ENCODE measurements at places on chromosomes 2 and 18.

DNA sequence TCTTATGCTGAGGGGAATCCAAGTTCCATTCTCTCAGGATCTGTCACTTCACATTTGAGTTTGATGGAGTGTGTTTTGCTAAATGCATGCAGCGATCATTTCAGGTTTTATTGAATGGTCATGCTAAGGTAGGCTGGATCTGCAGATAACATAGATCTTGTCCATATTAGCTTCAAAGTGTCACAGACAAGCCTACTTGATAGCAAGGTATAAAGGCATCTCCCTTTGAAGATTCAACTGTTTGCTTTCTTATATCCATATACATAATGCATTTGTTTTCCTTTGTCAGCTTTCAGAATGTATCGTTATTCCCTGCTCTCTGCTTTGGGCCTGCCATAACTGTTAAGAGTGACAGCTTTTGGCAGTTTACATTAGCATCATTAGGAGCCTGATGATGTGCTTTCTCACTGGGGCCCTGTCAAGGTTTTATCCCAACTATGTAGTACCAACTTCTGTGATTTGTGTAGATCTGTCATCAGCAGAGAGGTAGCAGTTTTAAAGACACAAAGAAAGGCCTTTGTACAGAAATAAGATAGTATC lies 604.3 kb upstream of the CDH7 start:
- DNase-seq = no peak

DNA sequence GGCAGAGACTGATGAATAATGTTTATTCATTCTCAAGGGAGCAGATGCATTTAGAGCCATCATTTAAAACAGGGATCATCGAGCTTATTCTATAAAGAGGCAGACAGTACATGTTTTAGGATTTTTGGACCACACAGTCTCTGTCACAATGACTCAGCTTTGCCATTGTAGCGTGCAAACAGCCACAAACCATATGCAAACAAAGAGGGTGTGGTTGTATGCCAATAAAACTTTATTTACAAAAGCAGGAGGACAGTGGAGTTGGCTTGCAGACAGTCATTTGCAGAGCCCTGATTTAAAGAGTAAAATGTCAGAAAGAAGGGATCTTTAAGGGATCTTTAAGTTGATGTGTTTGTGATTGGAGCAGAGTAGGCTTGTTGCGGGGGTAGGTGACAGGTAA lies 51.5 kb downstream of the SMIM21 start:
- DNase-seq = no peak

- no peak for DNase-seq
These were observed 284.7 kb downstream of the IRS1 start for GRCh38 chr2:226514895-226515294.

DNA sequence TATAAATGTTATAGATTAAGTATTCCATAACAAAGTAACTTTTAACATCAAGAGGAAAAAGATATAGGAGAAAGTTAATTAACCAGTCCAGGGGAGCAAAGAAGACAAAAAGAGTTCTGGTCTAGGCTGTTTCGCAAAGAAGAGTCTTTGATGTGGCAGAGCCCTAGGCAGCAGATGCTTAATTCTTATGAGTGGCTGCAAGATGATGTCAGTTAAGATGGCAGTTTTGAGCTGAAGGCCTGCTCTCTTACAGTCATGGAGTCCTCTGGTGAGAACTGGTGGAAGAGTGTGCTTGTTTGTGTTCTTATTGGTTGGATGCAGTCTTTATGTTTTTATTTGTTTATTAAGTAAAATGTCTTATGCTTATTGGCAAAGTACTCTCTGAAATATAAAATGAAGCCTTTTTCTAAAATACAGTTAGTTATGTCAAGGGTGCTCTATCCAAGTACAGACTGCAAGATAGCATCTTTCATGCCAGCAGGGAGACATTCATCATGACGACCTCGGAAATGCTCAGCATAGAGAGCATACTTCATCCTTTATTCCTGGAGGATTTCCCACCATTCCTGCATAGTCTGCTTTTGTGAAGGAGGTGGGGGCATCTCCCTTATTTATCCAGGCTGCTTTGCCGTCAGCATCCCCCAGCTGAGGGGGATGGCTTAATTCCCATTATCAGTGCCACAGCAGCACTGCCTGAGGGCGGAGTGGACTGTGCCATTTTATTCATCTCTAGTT lies 38.9 kb upstream of the SERPINE2 start:
- DNase-seq = no peak

DNA sequence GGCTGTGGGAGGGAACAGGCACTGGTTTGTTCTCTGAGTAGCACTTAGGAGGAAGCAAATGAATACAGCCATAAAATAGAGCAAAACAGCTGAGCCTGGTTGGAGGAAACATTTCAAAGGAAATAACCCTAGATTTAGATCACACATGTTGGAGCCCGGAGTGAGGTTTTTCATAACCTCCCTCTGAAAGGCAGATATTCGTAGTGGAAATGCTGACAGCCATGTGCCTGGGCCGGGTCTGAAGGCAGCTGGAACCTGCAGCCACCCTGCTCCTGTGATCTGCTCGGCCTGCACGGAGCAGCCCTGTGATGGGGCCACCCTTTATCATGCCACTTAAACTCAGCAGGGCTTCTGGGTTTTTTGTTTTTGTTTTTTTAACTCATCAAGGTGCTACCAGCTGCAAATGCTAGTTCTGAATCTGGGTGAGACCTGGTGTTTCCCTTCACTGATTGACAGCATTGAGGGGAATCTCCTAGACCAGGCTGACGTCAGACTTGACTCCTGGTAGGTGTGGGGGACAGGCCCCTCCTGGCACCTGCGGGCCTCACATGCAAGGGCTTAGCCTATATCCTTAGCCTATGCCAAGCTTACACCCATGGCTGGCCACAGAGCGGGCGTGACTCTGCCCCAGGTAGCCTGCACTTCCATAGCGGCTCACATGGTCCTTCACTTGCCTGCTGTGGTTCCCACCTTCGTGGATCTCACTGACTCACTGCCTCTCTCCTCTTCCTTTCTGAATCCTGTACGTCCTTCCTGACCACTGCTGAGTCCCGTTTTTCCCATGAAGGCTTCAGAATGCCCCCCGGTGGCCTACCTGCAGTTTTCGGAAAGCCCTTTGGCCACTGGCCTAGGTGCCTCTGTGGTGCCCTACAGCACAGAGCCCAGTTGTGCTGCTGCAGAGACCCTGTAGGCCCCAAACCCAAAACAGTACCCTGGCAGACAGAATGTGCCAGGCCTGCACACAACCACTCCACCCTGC lies 217.3 kb downstream of the SEPTIN10 start:
- no peak for DNase-seq

DNA sequence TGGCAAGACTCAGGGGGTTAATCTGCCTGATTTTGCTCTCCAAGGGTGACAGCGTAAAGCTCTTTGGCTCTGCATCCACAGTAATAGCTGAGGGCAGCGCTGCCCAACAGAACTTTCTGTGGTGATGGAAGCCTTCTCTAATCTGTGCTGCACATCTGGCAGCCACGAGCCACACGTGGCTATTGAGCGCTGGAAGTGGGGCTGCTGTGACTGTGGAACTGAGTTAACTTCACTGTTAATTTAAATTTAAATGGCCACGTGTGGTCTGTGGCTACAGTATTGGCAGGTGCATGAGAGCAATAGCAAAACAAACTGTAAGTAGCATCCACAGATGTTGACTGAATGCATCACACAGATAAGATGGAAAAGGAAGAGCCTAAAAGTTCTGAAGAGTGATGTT lies 47.3 kb upstream of the TMEM200C start:
- no peak for DNase-seq
